ENCODE measurements at places on chromosomes 11 and 22.

DNA sequence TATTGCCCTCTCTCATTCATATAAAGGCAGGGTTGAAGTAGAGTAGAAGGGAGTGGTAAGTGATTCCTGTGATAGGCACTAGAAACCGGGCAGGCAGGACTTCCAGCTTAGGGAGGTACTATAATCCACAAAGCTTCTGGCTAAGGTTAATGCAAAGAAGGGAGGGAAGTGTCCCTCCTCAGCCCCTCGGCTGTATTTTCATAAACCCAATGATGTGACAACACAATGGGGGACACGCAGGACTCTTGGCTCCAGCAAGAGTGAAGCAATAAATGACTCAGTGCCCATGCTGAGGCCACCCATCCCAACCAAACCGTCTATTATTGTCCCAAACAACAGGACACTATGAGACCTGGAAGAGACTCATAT, 90.7 kb downstream of the ETS1 start:
- no peak for DNase-seq

DNA sequence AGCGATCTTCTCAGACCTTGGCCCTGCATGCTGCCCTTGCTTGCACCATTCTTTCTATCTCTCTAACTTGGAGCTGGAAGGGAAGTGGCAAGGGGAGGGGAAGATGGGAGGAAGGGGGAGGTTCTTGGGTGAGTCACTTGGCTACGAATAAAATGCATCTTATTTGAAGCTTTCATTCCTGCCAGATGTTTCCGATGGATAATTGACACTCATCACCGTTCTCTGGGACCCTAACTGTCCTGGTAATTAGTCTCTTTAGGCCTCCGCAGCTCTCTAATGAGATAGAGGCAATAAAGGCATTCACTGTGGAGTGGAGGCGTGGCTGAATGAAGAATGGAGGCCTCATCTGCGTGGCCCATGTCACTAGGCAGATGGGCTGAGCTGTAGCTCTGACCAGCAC, 960.1 kb downstream of the NTM start:
- no peak for DNase-seq

- DNase-seq: no peak
Observed at GRCh38 chr22:49943405-49943765, 17.2 kb upstream of the PIM3 start.

GRCh38 chr11:96272529-96273222, 70.3 kb downstream of the MAML2 start:
- DNase-seq: no peak

GRCh38 chr22:34526681-34527080, 539.3 kb upstream of the ISX start:
- DNase-seq: no peak

- no peak for DNase-seq
Observed at GRCh38 chr11:1127664-1128162, 30.0 kb upstream of the MUC5AC start.

DNA sequence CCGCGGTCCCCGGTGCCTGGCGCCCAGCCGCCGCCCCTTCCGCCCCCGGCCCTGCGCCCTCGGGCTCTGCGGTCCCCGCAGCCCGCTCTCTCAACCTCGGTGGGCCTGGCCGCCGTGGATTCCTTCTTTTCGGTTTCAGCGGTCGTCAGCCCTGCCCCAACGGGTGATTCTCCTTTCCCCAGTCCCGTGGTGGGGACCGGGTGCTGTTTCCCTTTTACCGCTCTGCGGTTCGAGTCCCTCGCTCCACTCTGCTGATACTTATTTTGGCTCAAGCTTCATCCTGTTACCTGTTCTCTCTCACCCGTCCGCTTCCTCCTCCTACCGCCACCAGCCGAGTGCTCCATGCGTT, 494 bp downstream of the ZDHHC5 start:
- no peak for DNase-seq

- DNase-seq: no peak
Observed at GRCh38 chr11:19661827-19662226, 50.8 kb upstream of the NAV2 start.

- no peak for DNase-seq
Observed at GRCh38 chr22:37848587-37849088, 581 bp upstream of the EIF3L start.

DNA sequence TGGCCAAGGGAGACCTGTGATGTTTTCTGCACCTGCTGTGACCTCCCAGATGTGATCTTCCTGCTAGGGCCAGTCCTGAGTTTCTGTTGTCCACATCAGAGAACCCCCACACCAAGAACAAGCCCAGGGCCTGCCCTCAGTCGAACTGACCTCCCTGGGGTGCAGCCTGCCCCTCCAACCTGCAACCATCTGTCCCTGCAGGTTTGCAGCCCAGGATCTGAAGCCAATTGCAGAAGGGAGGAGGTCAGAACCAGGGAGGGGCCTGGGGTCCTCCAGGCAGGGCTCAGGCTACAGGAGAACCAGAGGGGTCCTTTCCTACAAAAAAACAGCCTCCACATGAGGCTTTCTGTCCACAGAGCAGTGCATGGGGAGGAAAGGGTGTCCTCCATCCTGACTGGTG, 807 bp downstream of the TRIM3 start:
- DNase-seq: no peak

DNA sequence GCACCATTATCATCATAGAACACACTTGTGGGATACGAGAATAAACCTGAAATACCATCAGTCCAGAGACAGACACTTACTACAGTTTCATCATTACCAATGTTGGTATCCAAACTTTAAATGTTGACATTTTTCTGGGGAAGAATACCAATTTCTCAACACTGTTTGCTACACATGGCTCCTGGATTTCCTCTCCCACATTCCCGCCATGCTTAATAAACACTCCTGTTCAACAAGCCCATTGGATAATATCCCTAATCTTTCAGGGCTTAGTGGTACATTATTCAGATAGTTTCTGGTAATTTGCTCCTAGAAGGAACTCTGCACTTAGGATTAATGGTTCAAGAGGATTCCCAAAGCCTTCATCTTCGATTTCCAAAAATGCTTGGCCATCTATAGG, 48.2 kb downstream of the CSF2RB start:
- no peak for DNase-seq

DNA sequence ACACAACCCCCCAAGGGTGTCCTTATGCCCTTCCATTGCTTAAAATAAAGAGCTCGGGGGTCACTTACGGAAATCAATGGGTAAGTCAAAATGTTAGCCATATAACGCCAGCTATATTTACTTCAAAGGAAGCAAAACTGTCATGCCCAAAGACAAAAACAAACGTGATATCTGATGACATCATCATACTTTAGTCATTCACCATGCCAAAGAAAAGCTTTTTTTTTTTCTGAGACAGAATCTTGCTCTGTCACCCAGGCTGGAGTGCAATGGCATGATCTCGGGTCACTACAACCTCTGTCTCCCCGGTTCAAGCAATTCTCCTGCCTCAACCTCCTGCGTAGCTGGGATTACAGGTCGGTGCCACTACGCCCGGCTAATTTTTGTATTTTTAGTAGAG, 47.7 kb upstream of the SC5D start:
- no peak for DNase-seq

- no peak for DNase-seq
Observed at GRCh38 chr22:39990686-39991085, 4.1 kb upstream of the FAM83F start.

GRCh38 chr11:64925536-64926436, 1.3 kb downstream of the PPP2R5B start:
- DNase-seq: no peak

GRCh38 chr11:68461575-68461917, 994 bp downstream of the PPP6R3 start:
- no peak for DNase-seq

DNA sequence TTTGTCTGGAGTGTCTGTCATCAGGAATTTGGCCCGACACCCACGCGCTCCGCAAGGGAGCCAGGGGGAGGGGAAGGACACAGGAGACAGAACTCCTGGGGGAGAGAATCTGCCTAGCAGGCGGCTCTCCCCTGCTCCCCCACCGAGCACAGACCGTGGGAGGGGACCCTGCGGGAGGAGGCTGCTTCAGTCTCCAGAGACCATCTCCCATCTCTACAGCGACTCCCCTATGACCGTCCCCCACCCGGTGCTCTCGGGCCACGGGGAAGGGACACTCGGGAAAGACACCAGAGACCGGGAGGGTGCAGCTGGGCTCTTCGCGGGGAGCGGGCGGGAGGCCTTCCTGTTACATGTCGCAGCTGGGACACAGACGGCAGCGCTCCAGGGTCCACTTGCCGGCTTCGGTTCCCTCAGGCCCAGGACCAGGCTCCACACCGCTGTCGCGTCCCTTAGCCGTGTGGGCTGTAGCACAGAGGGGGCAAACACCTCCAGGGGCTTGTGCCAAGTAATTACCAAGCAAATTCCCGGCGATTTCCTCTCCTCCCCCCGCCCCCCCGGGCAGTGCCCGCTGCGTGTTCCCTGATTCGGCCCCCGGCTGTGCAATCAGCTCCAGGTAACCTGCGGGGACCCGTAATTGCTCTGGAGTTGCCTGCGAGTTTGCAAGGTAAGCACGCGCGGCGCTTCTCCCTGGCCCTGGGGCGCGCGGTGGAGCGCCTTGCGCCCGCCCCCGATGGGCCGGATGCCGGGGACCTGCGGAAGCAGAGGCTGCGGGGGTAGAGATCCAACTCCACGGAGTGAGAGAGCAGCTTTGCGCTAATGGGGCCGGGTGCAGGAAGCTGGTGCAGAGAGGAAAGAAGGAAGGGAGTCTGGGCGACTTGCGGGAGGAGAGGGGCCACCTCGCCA, 155.1 kb upstream of the CADM1 start:
- no peak for DNase-seq

GRCh38 chr11:116037861-116038260, 533.6 kb upstream of the CADM1 start:
- no peak for DNase-seq

DNA sequence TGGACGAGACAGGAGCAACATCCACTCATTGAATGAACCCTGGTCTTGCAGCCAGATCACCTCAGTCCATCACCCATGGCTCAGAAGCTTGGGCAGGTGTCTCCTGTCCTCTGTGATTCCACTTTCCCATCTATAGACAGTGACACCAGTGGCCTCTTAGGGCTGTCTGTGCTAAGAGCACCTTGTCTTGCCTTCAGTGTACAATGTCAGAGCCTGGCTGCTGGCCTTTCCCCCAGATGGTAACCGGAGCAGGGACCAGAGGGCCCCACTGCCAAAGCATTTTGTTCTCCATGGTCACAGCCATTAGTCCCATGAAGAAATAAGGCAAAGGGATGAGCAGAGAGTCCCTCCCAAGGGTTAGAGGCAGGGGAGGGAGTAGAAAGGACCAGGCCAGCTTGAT, 35.4 kb downstream of the PKNOX2 start:
- no peak for DNase-seq
